Activated CD8-positive, alpha-beta memory T cell treated with anti-CD3 and anti-CD28 coated beads for 1 hour (primary cell): ENCODE measurements at places on chromosomes 1 and 21.

DNA sequence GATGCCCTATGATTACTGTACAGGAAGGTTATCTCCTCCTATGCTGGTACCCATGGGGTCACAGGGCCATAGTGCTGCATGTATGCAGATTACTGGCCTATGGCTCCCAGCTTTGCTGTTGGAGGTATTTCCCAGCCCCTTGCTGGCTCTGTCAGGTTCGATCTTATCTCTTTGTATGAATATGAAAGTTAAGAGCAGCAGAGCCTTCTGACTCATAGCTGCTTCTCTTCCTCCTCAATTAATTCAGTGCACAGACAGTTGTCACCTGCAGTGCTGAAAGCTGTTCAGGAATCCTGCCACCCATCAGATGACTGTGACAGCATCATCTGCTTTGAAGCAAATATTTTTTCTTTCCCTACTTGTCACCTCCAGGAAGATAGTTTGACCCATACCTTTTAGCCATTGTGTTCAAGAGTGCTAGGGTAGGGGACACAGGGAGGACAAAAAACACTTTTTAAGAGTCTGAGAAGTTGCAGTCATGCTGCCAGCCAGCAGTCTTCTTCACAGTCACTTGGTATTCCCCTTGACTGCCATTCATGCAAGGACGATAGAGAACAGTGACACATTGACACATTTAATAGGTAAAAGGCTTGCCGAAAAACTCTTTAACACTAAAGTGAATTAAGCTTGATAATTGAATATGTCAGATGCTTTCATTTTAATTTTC is 73.1 kb downstream of the KIF1B start:
- no peak for DNase-seq

GRCh38 chr1:115355069-115355468 is 17.0 kb upstream of the NGF start:
- no peak for DNase-seq

- DNase-seq: no peak
Measured at GRCh38 chr1:238001818-238002217, 111.1 kb upstream of the ZP4 start.

DNA sequence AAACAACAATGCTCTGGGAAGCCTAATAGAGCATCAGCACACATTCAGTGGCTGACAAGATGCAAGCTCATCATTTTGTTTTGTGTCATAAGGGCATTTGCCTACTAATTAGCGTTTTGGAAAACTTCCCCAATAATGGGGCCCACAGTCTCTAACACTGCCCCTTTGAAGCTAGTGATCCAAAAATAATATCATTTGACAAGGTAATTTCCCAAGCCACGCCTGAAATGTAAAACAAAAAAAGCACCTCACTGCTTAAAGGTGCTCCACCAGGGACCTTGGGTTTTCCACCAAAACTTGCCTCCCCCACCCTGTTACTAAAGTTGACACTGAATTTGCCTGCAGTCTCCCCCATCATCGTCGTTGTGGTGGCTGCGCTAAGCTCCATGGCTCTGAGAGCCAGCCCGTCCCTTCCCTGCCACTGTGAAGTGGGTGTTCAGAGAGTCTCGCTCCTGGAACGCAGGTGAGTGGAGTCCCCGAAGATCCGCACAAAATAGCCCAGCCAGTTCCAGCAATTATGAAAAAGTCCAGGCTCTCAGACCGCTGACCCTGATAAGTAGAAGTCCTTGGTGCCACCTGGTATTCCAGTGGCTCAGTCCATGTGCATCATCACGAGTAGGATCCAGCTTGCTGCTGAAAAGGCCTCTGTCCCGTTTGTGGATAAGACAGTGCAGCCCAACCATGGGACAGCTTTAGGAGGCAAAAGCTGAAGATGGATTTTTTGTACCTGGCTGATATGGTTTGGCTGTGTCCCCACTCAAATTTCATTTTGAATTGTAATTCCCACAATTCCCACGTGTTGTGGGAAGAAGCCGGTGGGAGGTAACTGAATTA is 52.2 kb downstream of the RAB3GAP2 start:
- no peak for DNase-seq

GRCh38 chr1:29415861-29416260 is 179.5 kb downstream of the PTPRU start:
- no peak for DNase-seq

DNA sequence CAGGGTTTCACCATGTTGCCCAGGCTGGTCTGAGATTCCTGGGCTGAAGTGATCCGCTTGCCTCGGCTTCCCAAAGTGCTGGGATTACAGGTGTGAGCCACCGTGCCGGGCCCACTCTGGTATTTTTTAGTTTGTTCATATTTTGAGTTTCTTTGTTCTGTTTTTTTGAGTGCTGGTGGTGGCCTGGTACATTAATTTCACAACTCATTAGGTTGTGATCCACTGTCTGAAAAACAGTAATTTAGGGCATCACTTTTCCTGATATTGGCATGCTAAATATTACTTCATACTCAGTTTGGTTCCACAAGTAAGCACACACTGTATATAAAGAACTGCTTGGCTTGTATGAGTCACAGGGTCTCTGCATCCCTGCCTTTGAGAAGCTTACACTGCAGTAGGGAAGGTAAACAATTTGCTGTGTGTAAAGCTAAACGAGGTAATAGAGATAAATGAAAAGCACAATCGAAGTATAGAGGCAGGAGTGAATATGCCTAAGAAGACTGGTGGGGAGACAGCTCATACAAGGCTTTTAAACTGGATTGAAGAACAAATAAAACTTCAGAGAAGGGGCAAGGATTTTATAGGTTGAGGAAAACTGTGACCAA is 7.7 kb downstream of the SNX27 start:
- no peak for DNase-seq

- no peak for DNase-seq
Measured at GRCh38 chr1:205536759-205537361, 32.4 kb downstream of the CDK18 start.

GRCh38 chr1:38727684-38728584 is 131.6 kb downstream of the RRAGC start:
- no peak for DNase-seq

DNA sequence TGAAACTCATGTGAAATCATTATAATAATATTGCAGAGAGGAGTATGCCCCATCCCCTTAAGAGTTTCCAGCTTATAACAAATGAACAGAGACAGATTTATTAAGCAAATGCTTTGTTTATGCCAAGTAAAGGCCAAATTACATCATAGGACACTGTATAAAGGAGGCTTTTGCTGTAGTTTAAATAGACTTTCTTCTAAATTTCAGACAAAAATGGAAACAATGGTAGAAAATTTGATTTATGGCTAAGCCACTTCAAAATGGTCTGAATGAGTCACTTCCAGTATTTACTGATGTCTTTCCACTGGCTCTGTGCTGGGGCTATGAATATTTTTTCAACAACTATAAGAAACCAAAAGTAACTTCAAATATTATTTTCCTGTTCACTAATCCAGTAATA is 81.1 kb upstream of the ST6GALNAC5 start:
- no peak for DNase-seq

DNA sequence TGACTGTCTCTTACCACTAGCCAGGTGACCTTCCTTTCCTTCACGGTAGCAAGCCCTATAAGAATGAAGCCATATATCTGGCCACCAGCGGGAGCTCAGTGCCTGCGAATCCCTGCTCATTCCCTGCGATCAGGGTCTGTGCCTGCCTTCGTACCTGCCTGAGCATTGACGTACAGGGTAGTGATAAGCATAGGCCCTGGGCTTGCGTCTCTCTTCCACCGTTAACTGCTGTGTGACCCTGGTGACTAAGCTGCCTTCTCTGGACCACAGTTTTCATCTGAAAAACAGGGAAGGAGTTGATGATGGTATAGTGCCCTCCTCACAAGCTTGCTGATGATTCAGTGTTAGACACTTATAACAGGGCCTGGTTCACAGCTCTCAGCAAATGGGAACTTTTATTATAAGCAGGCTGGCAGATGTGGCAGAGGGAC is 4.1 kb downstream of the ZC3H12A start:
- DNase-seq: peak; percentile 29

- no peak for DNase-seq
Measured at GRCh38 chr1:200885623-200886402, 8.9 kb upstream of the INAVA start.

- DNase-seq: no peak
Measured at GRCh38 chr1:199287647-199288046, 648.8 kb downstream of the PTPRC start.

- DNase-seq: no peak
Measured at GRCh38 chr1:232657426-232658005, 27.6 kb upstream of the SIPA1L2 start.

- no peak for DNase-seq
Measured at GRCh38 chr1:40299366-40300248, 17.5 kb downstream of the COL9A2 start.

GRCh38 chr1:192573499-192573898 is 2.1 kb upstream of the RGS1 start:
- no peak for DNase-seq
